ENCODE measurements at places on chromosomes 2 and 18. TPM values are rescaled to one million over a fixed set of nuclear protein-coding genes. Genes with fewer than 3 reads are reported as not detected.

The AFF3 gene
- 0.02 TPM for total RNA-seq

The ZNF385B gene
- 0.10 TPM for total RNA-seq

The COL5A2 gene
- 69.7 TPM for total RNA-seq

The CFAP221 gene
- 0.14 TPM for total RNA-seq

The IL36G gene
- total RNA-seq, result not detected

The LIPG gene
- 0.24 TPM for total RNA-seq

The ACKR3 gene
- total RNA-seq, result 15.6 TPM

The KIF5C gene
- 0.28 TPM for total RNA-seq

The CAPN10 gene
- total RNA-seq, result 25.0 TPM

The CCDC93 gene
- total RNA-seq, result 14.6 TPM

The FAM110C gene
- 0.40 TPM for total RNA-seq

The RAD51AP2 gene
- not detected for total RNA-seq

The WNT10A gene
- 0.10 TPM for total RNA-seq

The ANKRD30BL gene
- total RNA-seq, result not detected

The UGT1A5 gene
- total RNA-seq, result 0.09 TPM

All from A549 treated with AZD2906 at 1 μM for 4 hours (cell line).